ENCODE measurements at places on chromosomes 5 and 9. TPM values are rescaled to one million over a fixed set of nuclear protein-coding genes. Genes with fewer than 3 reads are reported as not detected.
A peak's percentile ranks its signal among the peaks of the same experiment; 100 is the strongest.

CCDC192 gene
- total RNA-seq: not detected

KYAT1 gene
- 12.6 TPM for total RNA-seq

HEXB gene
- total RNA-seq: 83.6 TPM

TSC1 gene
- 45.9 TPM for total RNA-seq

ACSL6 gene
- 3.0 TPM for total RNA-seq

SLC36A1 gene
- total RNA-seq: 4.4 TPM

- no peak for DNase-seq
These were observed 4.9 kb upstream of the SH3PXD2B start for GRCh38 chr5:172458976-172459782.

- DNase-seq: no peak
These were observed 586.3 kb downstream of the PTPRD start for GRCh38 chr9:10026443-10026984.

DNA sequence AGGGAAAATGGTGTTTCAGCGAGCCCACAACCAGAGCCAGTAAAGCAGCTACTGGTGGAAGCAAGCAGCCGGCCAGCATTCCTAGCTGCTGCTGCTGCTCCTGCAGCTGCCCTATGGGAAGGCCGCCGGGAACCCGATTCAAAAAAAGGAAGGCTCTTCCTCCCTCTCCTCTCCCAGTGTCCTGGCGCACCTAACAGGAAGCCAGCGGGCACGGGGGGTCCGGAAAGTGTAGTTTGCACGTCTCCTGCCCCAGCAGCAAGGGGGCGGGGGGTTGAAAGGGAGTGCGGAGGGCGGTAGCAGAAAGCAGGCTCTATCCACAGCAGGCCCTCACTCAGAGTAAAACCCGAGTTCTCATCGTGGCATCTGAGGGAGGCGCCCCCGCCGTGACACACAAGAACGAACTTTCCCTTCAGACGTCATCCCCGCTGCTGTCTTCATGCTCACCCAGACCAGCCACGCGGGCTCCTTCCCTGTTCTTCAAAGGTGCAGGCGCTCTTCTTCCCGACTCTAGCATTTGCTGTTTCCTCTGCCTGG, 16.5 kb downstream of the GRXCR2 start:
- peak; percentile 61 for DNase-seq

GRCh38 chr5:129399069-129399468, 61.0 kb upstream of the ADAMTS19 start:
- DNase-seq: no peak

- no peak for DNase-seq
These were observed 5.9 kb upstream of the GADD45G start for GRCh38 chr9:89598926-89599325.

DNA sequence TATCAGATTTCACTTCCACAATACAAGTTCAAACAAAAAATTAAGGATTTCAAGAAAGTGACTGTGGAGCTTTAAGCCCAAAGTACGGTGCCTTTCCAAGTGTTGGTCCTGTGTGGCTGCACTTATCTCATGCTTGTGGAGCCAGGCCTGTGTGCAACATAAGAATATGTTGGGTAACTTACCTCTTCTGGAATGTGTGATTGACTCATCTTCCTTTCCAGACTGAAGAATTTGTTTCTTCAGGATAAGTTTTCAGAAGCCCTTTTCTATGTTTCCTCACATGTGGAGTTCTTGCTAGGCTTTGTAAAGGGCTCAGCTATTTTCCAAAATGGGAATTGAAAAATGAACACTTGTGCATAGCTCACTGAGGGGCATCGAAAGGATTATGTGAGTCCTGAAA, 485.1 kb upstream of the PAPPA start:
- DNase-seq: no peak

GRCh38 chr9:133932633-133933032, 59.5 kb downstream of the VAV2 start:
- no peak for DNase-seq

DNA sequence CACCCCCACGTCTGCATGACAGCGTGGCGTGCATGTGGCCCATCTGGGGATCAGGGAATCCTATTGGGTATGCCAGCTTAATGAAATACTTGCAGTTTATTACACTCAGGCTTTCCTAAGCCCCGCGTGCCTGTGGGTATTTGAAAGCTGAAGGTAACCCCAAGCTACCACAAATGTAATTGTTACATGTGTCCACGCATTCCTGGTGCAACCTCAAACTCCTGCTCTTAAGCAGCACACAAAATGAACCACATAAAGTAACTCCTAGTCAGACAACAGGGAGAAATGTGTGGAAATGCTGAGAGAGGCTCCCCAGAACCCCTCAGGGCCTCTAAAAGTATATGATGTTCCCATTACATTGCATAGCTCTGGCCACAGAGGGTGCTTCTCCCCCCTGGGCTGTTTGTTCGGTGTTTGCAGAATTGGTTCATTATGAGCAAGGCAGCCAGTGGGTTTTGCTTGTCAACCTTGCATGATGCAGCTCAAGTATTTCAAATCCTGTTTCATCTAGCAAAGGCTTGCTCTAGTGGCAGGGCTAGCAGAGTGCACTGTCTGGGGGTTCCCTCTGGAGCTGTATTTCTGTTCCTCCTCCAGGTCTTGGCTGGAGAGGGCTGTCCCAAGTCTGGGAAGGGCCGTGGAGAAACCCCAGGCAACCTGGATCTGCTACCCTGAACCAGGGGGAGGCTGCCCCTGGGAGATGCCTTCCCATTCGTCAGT, 1.8 kb upstream of the DCANP1 start:
- DNase-seq: no peak

DNA sequence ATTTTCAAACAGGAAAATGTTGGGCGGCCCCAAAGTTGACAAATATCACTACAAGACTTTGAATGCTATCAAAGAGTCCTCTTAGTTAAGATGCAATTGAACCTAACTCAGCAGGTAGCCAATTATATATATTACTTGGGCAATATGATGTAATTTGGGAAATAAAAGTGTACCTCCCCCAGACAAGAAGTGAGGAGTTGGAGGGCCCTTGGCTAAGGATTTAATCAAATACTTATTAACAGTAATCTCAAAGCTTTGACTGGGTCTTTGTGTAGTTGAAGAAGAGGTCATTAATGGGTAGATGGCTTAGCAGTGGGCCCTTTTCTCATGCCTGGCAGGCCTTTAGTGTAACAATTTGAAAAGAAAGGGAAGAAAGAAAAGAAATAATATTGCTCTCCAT, 599.0 kb downstream of the CSNK1G3 start:
- no peak for DNase-seq

- no peak for DNase-seq
These were observed 64.5 kb downstream of the RCL1 start for GRCh38 chr9:4857163-4857810.

- DNase-seq: no peak
These were observed 8.0 kb upstream of the FXN start for GRCh38 chr9:69027355-69028097.

DNA sequence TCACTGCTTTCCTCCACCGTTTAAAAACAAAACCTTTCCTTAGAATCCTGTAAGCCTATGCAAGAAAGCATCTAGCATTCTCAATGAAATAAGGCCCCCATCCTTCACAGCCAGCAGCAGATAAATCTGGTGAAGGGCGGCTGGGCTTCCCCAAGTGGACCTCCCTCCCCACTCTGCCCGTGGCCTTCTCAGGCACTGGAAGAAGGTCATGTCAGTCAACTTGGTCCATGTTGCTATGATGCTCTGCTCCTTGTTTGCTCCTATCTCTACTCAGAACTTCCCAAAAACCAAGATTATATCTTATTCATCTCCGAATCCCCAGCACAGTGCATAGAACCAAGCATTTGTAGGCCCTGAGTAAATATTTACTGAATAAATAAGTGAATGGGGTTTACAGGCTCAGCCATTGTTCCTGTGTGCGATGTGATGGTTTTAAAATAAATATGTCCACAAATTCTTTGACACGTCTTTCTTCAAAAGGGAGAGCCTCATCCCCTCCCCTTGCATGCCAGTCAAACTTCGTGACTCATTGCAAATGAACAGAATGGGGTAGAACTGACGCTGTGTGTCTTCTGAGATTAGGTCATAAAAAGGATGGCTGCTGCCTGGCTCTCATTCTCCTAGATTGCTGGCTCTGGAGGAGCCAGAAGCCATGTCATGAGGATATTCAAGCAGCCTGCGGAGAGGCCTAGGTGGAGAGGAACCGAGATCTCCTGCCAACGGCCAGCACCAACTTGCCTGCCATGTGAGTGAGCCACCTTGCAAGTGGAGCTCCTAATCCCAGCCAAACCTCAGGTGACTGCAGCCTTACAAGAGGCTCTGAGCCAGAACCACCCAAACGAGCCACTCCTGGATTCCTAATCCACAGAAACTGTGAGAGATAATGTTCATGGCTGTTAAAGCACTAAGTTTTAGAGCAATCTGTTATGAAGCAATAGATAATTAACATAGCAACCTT, 70.5 kb downstream of the MED27 start:
- DNase-seq: no peak

DNA sequence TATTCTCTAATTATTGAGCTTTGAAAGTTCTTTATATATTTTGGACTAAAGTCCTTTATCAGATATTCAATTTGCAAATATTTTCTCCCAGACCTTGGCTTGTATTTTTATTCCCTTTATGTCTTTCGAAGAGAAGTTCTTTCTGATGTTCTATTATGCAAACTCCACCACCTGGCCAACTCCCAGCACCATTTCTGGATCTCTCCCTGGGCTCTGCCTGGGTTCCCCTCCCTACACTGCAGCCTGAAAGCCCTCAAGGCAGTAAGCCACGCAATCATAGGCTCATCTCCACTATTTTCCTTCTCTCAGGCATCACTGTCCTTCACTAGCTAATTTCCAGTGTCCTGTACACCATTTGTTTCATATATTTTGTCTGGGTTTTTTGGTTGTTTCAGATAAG, 76.1 kb downstream of the GRAMD2B start:
- DNase-seq: no peak

GRCh38 chr5:147661541-147661940, 121.0 kb downstream of the JAKMIP2 start:
- no peak for DNase-seq

- no peak for DNase-seq
These were observed 101.9 kb downstream of the NFIB start for GRCh38 chr9:14212077-14212476.

DNA sequence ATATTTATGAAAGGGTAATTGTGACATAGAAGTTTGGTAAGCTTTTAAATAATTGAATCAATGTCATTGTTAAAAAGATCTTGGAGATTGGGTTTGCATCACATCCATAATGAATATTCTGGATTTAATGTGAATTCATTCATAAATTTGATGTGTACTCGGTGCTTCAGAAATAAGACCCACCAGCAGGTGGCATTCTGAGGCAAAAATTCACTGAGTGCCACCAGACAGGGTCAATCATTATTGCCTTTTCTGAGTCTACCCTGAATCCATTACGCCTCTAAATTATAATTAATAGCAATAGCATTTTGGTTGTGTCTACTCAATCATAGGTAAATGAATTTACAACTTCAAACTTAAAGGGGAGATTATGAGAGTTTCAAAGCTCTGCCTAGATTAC, 1.0 kb downstream of the TRPC7 start:
- no peak for DNase-seq

DNA sequence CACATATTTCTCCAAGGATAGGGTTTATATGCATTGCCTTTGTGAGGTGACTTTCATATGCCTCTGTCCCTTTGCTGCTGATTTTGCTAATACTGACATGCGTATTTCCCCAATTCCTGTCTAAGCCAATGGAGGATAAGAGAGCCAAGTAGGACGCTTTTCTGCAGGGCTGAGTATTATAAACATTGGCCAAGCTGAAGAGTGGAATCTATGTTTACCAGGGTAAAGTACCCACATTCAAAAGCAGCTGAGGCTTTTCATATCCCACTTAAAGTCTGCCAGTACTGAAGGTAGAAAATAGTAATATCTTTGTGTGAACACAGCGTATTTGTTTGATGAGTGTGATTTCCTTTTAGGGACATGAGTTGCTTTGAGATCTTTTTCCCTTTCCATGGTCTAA, 128.8 kb upstream of the GPR151 start:
- no peak for DNase-seq

DNA sequence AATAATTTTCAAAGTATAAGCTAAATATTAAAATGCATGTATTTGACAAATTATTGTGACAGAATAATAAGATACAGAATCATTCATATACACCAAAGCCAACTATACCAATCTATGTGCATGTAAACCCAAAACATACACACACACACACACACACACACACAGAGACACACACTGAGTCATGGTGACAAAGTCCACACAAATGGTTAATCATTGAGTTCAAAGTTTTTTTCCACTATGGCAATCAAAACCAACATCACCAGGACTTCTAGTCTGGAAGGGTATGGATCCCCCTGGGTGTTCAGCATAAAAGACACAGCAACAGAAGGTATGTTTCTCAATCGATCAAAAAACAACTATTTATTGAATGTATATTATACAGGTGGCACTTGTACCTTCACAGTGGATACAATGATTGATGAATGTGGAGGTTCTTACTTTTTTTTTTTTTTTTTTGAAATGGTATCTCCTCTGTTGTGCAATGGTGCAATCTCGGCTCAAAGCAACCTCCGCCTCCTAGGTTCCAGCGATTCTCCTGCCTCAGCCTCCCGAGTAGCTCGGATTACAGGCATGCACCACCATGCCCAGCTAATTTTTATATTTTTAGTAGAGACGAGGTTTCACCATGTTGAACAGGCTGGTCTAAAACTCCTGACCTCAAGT, 137.0 kb downstream of the PDE4D start:
- DNase-seq: no peak

DNA sequence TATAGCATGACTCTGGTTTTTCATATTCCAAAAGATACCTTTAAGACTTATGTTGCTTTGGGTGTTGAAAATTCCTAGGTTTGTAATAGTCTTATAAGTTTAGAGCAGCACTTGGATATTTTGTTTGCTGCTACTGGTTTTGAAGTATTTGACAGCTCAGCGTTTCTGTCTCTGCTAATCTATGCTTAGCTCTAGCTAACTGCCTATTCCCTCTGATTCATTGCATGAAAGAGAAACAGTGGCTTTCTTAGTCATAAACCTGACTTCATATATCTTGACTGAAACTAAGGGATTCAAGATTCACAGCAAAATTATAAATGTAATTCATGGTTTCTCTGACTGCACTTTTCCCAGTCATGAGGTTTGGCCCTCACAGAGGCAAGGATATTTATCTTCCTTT, 35.6 kb upstream of the ANXA1 start:
- no peak for DNase-seq

DNA sequence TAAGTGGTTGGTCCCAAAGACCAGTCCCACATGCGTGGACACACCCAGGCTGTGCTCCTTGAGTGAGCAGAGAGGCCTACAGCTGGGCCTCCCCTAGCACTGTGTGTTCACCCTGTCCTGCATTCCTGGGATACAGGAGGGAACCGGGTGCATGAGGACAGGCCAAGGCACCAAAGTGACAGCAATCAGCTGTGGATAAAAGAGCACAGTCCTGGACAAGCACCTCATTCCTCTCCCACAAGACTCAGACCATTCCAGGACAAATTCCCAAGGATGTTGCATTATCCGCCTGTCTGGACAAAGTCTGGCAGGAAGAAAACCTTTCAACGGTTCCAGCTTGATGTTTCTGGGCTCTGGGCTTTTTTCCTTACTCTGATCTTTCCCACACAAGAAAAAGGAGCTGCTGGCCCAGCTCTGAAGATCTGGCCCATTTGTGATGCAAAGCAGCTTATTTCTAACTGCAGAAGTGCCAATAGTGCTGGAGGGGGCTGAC, 273.2 kb downstream of the ENC1 start:
- no peak for DNase-seq
